ENCODE measurements at places on chromosomes 16 and 17.

- no peak overlapping the region for H3K27ac ChIP-seq
- H3K4me3 ChIP-seq: no peak overlapping the region
- DNase-seq: no peak
- H3K36me3 ChIP-seq: no peaks in the 10 kb centered on the region
These were observed 6.4 kb upstream of the GRN start for GRCh38 chr17:44338702-44339101.

GRCh38 chr16:55349867-55350266 lies 25.9 kb downstream of the IRX6 start:
- no peaks in the 10 kb centered on the region for H3K27me3 ChIP-seq
- no peak overlapping the region for H3K4me3 ChIP-seq
- no peak overlapping the region for H3K27ac ChIP-seq
- no peaks in the 10 kb centered on the region for H3K4me1 ChIP-seq
- no peaks in the 10 kb centered on the region for H3K36me3 ChIP-seq
- no peak for DNase-seq

DNA sequence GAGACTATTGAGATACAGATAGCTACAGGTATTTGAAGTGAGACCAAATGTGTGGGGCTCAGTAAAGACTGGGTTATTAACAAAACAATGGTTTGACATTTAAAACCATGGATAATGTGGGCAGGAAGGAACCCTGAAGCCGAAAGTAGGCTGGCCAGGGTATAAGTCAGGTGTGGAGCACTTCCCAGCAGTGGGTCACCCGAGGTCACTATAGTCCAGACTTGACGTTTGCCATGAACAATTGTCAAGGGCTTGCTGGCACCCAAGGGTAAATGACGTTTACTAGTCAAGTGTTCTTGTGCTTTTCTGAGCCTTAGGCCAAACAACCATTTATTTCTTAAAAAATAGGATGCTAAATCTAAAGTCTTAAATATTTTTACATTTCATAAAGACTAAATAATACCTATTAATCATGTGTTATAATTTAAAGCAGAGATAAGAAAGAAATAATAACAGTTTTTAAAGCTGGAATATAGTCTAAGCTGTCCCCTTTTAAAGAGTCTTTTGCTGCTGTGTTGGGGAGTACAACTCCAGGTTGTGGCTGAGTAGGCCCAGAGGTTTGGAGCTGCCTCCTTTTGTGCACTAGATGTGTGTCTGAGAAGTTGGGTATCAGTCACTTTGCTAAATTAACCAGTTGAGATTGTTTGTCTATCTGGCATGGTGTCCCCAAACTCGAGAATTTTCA lies 15.7 kb downstream of the ALDH3A2 start:
- H3K4me1 ChIP-seq: no peaks in the 10 kb centered on the region
- DNase-seq: no peak
- no peaks in the 10 kb centered on the region for H3K36me3 ChIP-seq
- H3K27ac ChIP-seq: no peak overlapping the region
- H3K4me3 ChIP-seq: no peak overlapping the region

DNA sequence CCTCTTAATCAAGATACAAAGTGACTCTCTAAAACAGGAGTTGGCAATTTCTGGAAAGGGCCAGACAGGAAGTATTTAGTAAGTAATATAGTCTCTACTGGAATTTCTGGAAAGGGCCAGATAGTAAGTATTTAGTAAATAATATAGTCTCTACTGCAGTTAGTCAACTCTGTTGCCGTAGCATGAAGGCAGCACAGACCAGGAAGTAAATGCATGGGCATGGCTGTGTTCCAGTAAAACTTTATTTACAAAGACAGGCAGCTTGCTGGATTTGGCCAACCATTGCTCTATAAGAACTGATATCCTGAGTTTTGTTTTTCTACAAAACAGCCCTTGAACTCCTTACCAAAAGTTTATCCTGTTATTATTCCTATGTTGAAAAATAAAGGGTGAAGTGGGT lies 16.9 kb downstream of the LDAF1 start:
- H3K4me3 ChIP-seq: no peak overlapping the region
- H3K4me1 ChIP-seq: no peaks in the 10 kb centered on the region
- H3K27me3 ChIP-seq: no peaks in the 10 kb centered on the region
- H3K36me3 ChIP-seq: peaks cover 17% of the 10 kb centered on the region

GRCh38 chr17:33858682-33859081 lies 396.4 kb upstream of the CCL2 start:
- no peaks in the 10 kb centered on the region for H3K27me3 ChIP-seq
- H3K4me3 ChIP-seq: no peak overlapping the region
- DNase-seq: no peak
